ENCODE measurements at places on chromosomes 1 and 21.

DNA sequence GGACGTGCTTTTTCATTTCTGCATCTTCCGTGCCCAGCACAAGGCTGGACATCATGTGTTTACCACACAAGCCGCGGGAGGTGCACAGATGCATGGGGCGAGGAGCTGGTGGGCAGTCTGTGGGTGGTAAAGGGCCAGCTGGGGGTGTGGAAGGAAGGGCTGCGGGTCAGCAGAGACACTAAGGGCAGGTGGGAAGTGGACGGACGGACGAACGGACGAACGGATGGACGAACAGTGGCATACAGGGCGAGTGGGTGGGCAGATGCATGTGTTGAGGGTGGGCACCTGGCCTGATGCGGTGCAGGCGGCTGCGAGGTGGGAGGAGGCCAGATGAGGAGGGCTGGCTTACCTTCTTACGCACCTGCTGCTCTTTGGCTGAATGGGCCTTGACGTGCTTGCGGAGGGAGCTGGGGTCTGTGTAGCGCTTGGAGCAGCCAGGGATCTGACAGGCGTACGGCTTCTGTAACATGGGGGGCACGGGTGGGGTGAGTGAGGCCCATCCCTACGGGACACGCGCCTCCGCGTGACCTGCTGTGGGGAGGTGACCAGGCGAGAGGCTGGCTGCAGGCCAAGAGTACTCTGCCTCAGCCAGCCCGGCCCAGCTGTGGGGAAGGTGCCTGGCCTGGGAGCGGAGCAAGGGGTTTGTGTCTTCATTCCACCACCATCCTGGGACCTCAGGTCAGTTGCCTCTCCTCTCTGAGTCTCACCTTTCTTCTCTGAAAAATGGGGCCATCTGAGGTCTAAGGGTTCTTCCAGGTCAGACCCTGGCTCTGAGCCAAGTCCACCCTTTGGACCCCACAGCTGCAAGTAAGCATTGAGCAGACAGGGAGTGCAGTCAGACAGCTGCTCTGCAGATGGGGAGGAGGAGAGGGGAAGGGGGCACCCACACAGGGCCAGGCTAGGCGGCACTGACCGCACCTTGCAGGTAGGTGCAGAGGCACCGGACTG is 65.5 kb downstream of the DMRTB1 start:
- no peak for DNase-seq

GRCh38 chr1:199089393-199090122 is 450.7 kb downstream of the PTPRC start:
- DNase-seq: no peak

DNA sequence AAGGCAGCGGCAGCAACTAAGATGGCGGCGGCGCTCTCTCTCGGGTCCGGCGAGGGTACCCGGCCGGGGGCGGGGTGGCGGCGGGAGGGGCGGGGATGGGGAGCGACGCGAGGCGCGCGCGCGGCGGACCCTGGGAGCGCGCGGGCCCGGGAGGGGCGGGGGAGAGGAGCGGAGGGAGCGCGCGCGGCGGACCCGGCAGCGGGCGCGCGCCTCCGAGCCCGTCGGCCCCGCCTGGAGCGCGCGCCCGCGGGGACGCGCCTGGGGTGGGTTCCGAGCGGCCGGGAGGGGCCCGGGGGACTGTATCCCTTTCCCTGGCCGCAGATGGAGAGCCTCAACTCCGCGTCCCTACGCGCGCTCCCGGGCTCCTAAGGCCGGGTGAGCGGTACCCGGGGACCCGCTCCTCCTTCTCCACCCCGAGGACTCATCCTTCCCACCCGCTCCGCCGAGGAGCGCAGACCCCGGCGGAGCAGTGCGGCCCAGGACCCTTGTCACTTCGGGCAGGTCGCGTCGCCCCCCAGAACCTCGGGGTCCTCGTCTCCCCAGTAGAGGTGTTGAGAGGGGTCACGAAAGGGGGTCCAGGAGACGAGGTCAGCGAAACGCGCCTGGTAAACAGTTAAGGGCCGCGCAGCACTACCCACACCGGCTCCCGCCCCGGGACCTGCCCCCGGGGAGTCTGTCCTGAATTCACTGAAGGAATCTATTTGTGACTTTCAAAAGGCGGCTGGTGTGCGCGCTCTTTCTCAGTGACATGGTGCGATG is at the start of gene CLSTN1:
TSS of gene CLSTN1 (minus strand) at position 23 of the 759 bp plus-strand sequence. CDS start 232 bp downstream, outside the sequence.
- no peak for DNase-seq

GRCh38 chr1:30283199-30283962 is 440.0 kb downstream of the MATN1 start:
- no peak for DNase-seq

DNA sequence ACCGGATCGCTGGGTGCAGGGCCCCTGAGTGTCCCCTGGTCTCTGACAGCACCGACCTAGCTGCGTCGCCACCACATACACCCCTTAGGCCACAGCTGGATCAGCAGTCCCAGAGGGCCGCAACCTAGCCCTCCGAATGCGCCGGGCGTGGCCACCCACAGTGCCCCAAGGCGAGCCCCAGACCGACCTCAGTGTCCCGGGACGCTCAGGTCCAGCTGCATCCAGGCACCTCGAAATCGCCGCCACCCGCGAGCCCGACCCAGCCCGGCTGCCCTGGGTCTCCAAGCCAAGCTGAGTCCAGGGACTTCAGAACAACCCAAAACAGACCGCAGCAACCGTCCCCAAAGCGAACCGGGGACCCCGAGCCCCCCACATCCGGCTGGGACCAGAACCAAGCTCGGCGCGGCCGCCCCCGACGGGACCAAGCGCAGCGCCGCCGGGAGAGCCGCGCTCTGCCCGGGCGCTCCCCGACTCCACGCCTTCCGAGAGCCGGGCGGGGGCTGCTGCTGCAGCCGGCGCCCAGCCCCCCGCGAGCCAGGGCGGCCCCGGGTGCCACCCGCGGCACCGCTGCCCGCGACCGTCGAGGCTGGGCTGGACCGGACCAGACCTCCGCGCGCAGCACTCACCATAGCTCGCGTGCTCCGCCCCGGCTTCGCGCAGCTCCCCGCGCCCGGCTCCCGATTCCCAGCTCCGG is 54.6 kb upstream of the ECE1 start:
- DNase-seq: no peak

GRCh38 chr1:90798344-90798743 is 81.2 kb upstream of the BARHL2 start:
- DNase-seq: no peak

- no peak for DNase-seq
Observed at GRCh38 chr1:168491527-168492164, 52.2 kb downstream of the XCL2 start.

- DNase-seq: no peak
Observed at GRCh38 chr1:165737196-165737595, 31.5 kb downstream of the TMCO1 start.

GRCh38 chr1:44265656-44266358 is 52.5 kb downstream of the DMAP1 start:
- DNase-seq: no peak

GRCh38 chr1:28456078-28456477 is 49.8 kb upstream of the RCC1 start:
- peak; percentile 55 for DNase-seq

DNA sequence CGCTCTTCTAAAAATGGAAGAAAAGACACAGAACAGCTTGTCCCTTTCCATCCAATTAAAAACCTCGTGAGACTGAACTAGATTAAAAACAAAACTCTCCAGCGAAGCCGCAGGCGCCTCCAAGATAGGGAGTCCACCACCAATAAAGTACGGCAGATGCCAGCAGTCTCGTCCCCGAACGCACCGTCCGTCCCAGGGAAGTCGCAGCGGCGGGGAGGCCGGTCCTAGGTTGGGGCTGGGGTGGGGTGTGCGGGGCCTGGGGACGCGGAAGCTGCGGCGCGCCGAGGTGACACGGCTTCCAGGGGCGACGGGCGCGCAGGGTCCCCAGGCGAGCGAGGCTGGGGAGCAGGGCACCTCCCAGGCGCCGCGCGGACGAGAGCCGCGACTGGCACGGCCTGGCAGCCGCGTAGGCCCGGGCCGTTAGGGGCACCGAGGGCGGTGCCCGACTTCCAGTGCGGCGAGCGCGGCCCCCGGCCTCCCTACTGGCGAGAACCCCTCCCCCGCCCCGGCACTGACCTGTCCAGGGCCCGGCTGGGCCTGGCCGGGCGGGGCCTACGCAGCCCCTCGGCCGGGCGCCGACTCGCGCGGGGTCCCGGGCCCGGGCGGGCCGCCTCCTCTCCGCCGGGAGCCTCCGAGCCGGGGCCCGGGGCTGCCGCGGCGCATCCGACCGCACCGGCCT is 28.3 kb upstream of the A3GALT2 start:
- no peak for DNase-seq

- DNase-seq: no peak
Observed at GRCh38 chr1:61013189-61013945, 69.0 kb upstream of the NFIA start.

DNA sequence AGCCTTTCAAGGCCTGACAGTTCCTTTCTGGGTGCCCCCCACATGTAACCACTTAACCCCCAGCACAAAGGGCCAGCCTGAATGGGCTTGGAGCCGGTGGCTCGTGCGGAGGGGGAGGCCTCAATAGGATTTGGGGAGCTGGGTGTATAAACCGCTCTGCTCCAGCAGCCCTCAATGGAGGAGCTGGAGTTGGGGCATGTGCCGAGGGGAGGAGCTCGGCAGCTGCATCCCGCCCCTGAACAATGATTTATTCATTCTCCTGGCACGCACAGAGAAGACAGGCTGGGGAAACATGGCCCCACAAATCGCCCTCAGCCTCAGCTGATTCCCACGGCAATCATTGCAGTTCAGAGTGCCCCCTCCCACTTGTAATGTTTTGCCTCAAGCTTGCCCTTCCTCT is 6.9 kb upstream of the C1orf216 start:
- no peak for DNase-seq

- DNase-seq: no peak
Observed at GRCh38 chr21:24093032-24093431, 1514.2 kb downstream of the MRPL39 start.

DNA sequence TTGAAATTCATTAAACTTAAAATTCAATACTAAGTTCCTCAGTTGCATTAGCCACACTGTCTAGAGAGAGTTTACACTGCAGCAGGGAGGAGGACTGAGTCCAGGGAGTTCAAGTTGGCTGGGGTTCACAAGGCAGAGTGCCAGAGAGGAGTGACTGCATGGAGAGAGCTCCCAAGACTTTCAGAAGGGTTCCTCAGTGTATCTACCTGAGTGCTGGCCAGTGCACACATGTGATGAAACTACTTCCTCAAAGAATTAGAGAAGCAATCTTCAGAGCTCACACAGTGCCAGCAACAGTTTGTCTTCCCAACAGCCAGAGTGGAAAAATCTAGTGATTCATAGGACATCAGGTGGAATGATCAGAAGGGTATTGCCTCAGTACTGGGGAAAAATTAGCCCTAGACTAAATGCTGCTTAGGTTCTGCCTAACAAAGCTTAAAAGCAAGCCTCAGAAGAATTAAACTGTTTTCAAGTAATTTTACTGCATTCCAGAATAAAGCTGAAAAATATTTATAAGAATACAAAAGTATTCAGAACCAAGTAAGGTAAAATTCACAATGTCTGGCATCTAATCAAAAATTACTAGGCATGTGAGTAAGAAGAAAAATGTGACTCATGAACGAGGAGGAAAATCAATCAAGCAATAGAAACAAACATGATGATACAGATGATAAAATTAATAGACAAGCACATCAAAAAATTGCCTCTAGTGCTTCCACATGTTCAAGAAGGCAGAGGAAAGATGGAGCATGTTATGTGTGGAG is 10.4 kb upstream of the WNT3A start:
- DNase-seq: no peak

DNA sequence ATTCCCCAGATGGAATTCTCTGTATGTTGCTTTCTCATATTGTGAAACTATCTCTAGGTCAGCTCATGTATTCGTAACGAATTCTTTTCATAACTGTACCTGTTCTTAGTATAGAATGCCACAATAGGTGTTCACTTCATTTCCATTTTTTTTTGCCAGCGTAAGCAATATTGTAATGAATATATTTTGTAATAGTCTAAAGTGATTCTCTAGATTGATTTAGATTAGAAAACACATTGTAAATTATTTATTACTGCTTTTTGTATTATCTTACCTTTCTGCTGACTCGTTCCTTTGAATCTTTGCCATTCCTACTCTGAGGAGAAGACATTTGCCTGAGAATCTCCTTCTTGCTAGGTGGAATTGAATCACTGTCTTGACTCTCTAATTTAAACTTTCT is 14.8 kb downstream of the PDC start:
- no peak for DNase-seq

DNA sequence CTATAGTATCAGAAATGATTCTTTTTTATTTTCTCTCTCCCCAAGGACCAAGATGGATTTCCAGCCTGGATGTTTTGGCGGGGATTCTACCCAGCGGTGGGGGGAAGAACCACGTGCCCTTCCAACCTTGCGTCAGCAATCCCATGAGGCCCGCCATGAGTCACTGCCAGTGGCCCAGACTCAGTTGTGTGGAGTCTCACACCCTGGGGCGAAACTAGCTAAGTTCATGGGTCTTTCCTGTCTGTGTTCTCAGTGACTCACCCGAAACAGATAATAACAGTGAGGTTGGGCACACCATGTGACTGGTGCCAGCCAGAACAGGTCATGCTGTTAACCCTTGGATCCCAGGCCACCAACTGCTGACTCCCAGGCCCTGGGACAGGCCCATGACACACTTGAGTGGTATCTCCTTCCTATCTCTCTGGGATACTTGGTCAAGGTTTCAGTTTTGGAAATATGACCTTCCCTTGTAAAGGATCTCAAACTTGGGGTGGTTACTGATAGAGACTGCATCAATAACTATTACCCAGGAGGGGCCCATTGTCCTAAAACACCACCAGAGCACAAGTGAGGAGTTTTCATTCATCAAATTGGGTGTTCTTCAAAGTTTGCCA is 98.0 kb upstream of the DUSP10 start:
- no peak for DNase-seq

- DNase-seq: no peak
Observed at GRCh38 chr1:108080448-108080847, 115.5 kb upstream of the VAV3 start.

GRCh38 chr1:180278194-180278515 is 48.1 kb downstream of the LHX4 start:
- DNase-seq: no peak

DNA sequence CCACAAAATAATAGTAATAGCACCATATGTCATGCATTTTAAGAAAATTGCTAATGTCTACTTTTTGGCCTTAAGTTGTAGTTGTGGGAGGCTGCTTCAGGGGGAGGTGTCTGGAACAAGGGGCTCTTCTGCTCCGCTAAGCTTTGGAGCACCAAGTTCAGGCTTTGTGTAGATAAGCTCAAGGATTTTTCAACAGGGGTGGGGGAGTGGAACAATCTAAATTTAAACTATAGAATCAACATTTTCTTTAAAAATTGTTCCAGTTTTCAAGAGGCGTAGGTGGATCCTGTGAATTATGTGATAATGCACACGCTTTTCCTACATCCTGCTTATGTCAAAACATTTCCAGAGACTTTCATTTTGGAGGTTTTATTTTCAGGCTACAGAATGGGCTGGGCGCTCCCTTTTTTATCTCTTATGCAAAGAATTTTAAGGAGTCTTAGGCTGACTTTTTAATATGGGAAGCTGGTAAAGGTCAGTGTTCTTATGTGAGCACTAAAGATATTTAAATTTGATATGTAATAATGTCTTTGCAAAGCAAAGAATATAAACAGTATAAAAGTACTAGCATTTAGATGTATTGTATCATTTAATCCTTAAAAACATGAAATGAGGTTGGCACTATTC is 9.9 kb downstream of the ATP1A1 start:
- no peak for DNase-seq
